AG09309 (cell line): ENCODE measurements at places on chromosomes 7 and 10.
A peak's percentile ranks its signal among the peaks of the same experiment; 100 is the strongest.

GRCh38 chr10:15821046-15821683, 39.1 kb downstream of the MINDY3 start:
- no peak for DNase-seq

GRCh38 chr10:11448190-11448544, 163.3 kb downstream of the USP6NL start:
- no peak for DNase-seq

- no peak for DNase-seq
Observed at GRCh38 chr10:112412696-112413095, 34.0 kb downstream of the ZDHHC6 start.

DNA sequence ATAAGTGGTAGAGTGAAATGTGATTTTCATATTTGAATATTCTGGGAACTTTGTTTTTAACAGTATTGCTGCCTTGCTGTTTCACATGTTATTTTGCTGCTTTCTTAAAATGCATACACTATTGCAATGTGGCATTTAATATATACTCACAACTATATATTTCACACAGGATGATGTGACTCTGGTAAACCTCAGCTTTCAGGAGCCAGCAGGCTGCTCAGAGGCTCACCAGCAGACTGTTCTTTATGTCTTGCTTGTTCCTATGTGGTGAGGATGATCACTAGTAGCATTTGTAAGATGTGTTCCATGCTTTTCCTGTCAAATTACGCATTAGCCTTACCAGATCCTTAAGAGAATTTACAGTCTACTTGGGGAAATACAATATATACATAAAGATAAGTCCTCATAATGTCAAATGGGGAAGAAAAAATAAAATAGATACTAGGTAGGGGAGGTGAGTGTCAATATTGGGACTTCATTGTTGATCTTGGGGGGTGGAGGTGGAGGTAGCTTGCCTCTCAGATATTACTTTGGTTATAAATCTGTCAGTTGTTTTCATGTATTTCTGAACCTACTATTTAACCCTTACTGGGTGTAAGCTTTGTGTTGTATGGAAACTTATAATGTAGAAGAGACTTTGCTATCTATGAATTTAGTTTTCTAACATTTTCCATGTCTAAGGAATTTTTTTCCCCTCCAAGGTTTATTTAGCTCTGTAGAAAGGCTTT, 8.4 kb downstream of the GNAI1 start:
- DNase-seq, result no peak

DNA sequence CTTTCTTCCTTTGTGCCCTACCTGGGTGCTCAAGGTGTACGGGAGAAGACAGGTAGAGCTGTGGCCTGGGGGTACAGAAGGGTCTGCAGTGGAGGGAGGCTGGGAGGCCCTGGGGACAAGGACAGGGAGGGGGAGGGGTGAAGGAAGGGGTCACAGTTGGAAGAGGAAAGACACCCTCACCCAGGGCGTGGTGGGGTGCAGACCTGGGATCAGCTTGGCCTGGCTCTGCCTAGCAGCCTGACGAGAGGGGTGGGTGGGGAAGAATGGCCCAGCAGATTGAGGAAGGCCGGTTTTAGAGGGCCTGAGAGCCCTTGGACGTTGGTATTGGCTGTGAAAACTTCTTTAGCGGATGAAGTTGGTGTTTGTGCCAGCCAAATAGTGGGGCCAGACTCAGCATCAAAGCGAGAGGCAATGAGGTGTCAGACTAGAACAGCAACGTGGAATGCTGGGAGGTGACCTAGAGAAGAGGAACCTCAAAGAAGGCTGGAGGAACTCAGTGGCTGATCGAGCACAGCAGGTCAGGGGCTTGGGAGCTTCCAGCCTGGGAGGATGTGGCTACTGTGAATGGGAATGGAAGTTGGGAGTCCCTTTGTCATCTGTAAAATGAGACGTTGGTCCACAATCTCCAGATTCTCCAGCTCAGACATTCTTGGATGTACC, 18.1 kb upstream of the TRIM8 start:
- no peak for DNase-seq

GRCh38 chr10:121669028-121669374, 70.8 kb upstream of the FGFR2 start:
- no peak for DNase-seq

DNA sequence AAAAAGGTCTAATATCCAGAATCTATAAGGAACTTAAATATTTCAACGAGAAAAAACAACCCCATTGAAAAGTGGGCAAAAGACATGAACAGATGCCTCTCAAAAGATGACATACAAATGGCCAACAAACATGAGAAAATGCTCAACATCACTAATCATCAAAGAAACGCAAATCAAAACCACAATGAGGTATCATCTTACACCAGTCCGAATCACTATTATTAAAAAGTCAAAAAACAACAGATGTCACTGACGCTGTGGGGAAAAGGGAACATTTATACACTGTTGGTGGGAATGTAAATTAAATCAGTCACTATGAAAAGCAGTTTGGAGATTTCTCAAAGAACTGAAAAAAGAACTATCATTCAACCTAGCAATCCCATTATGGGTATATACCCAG, 6.0 kb downstream of the VWDE start:
- no peak for DNase-seq

DNA sequence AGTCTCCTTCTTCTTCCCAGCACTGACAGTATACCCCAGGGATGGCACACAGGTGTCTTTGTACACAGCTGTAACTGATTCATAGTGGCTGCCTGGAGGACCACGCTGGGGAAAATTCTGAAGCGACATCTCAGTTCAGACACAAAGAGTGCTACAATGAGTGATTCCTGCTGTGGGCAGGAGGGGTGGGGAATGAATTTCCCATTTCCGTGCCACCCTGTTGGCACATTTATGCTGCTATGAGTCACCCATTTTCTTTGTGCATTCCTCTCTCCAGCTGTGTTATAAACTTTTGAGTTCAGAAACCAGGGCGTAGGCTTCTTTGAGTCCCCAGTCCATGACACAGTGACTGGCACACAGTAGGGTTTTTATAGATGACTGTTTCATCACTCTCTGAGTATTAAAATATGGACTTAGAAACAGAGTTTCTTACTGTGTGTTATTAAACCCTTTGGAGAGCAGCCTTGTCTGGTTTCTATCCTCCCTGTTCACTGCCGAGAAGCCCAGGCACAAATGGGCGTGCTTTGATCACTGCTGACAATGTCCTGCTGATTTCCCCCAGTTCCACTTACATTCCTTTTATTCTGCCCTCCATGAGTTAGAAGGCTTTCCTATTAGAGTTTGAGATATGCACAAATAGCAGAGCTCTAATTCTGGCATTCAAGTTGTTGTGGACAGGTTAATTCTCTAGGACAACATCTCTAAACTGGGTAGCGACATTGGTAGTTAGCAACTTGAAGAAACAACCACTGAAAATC, 24.0 kb upstream of the NPS start:
- DNase-seq, result no peak

DNA sequence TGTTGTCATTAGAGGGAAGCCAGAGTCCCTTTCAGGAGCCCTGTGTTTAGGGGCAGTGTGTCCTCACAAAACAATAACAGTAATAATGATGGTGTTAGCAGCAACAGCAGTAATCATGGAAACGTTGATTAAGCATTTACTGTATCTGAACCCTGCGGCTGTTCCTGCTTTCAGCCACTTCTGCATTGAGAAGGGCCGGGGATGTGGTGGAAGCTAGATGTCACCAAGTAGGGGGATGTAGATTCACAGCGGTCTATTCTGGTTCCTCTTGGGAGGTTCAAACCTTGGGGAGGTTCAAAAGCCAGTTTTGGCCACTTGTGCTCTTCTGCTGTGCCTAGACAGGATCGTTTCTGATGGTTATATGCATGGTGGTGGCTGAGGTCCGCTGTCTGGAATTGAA, 44.8 kb downstream of the PRPF18 start:
- DNase-seq, result no peak

GRCh38 chr7:76066716-76067503, 19.0 kb downstream of the MDH2 start:
- DNase-seq, result no peak

- DNase-seq, result peak; percentile 82
Observed at GRCh38 chr10:88979153-88979562, 11.4 kb upstream of the FAS start.

DNA sequence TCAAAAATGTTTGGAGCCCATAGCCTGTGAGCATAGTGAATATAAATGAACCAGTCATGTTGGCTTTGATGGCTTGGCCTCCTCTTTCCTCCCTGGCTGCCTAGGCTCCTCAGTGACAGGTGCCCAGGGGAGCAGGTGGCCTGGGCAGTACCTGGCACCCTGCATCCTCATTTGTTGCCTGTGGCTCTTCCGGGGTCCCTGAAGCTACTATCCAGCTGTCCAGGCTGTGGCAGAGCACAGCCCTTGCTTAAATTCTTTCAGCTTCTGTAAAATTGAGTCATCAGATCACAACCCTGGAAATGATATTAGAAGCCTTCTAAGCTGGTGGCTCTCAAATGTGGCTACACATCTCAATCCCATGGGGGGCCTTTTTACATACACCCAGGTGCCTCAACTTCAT, 525.4 kb downstream of the GALNT17 start:
- no peak for DNase-seq
